ENCODE measurements at places on chromosomes 12 and 14. TPM values are rescaled to one million over a fixed set of nuclear protein-coding genes. Genes with fewer than 3 reads are reported as not detected.

Gene BEGAIN
- total RNA-seq = 3.5 TPM

Gene MGP
- 0.50 TPM for total RNA-seq

DNA sequence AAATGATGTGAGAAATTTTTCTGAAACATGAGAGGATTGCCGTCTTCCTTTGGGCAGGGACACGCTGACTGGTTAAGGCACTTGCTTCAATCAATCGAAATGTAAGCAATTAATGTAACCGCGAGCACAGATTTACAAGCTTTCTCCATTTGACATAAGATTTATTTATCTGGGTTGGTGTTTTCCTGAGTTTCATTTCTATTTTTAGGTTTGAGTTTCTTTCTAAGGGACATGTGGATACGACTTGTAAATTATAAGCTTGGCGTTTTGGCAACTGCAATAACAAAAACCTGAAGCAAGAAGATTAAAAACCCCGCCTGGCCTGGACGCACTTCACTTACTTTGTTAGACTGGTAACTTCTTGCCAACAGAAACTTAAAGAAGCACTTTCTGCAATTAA lies 20.3 kb upstream of the SINHCAF start:
- ATAC-seq = no peak

GRCh38 chr12:76614364-76614763 lies 54.8 kb upstream of the OSBPL8 start:
- no peak for ATAC-seq
